DMS79 treated with DMSO at 0.1 percent for 48 hours (cell line): ENCODE measurements at places on chromosomes 7 and 10.

- no peak for DNase-seq
Measured at GRCh38 chr7:134891696-134892678, 94.3 kb upstream of the AGBL3 start.

- no peak for DNase-seq
Measured at GRCh38 chr10:16816171-16816570, 1.1 kb downstream of the RSU1 start.

DNA sequence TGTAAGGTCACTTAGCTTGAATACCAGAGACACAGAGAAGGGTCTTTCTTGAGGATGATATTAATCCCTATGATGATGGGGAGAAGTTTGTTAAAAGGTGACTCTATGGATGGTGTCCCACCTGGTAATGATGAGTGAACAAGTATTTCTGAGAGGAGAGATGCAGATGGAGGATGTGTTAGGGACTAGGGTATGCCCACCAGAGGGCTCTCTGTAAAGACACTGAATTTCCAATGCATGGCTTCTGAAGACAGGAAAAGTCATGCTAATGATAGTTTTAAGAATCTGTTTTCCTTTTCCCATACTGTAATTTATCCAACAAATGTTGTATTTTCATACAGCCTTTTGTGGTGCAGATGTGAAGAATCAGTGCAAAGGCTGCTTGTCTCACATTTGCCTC lies 1250.9 kb upstream of the CELF2 start:
- no peak for DNase-seq

DNA sequence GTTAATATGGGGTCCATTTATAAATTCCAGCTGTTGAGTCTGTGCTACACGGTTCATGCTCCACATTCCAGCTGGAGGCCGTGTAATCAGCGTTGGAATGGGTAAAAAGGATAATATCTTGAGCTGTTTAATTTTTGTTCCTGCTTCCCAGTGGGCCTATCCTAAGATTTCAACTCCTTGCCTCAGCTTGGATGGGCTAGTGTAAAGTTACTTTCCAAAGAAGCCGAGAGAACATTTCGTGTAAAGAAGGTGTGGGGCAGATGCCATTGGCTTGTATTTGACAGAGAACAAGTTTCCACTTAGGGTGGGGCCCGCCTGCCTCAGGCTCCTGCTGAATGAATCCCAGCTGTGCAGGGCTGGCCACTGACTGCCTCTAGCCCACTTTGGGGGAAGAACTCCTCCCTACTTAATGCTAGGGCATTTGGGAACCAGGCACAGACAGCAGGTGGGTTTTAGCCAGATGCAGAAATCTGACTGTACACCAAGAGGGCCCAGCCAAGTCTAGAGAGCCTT lies 125.9 kb upstream of the LYZL2 start:
- no peak for DNase-seq
